ENCODE measurements at places on chromosomes 11 and 22. TPM values are rescaled to one million over a fixed set of nuclear protein-coding genes. Genes with fewer than 3 reads are reported as not detected.

GRCh38 chr11:43833657-43834073 lies 47.0 kb upstream of the ALKBH3 start:
- no peaks in the 10 kb centered on the region for H3K27me3 ChIP-seq
- H3K4me3 ChIP-seq, result no peak overlapping the region
- peaks cover 18% of the 10 kb centered on the region for H3K36me3 ChIP-seq
- DNase-seq, result peak; percentile 7

DNA sequence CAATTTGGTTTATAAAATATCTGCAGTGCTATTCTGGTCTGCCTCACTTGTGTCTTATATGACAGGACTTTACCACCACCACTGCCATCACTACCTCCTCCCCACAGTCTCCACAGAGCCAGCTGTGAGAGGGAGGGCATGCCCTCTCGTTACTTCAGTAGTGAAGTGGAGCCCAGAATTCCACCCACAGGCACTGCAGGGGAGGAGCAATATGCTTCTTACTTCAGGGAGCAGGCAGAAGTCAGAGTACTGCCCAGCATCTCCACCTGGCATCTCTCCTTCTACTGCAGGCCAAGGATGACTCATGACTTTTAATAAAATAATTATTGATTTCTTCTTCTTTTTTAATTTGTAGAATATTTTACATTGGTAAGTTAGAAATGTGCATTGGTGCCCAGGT lies 255.5 kb downstream of the DYNC2H1 start:
- no peak overlapping the region for H3K27ac ChIP-seq
- H3K4me1 ChIP-seq, result no peaks in the 10 kb centered on the region
- H3K4me3 ChIP-seq, result no peak overlapping the region

DNA sequence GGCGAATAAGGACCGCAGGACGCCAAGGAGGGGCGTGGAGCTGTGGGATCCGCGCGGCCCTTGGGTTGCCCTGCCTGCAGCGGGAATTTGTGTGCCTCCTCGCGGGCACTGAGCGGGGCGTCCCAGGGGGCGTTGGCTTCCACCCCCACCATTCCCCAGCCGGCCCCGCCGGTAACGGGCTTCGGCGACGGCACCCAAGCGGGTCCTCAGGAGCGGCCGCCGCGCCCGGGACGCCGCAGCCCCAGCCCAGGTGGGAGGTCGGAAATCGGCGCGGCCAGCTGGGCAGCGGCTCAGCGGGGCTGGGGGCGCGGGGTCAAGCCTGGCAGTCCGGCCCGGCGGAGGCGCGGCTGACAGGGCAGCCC lies 320 bp downstream of the CLTCL1 start:
- H3K27me3 ChIP-seq, result peaks cover 50% of the 10 kb centered on the region
- peak overlapping the region; percentile 78 for H3K4me3 ChIP-seq
- peaks cover 18% of the 10 kb centered on the region for H3K4me1 ChIP-seq
- no peak overlapping the region for H3K27ac ChIP-seq
- no peaks in the 10 kb centered on the region for H3K36me3 ChIP-seq

DNA sequence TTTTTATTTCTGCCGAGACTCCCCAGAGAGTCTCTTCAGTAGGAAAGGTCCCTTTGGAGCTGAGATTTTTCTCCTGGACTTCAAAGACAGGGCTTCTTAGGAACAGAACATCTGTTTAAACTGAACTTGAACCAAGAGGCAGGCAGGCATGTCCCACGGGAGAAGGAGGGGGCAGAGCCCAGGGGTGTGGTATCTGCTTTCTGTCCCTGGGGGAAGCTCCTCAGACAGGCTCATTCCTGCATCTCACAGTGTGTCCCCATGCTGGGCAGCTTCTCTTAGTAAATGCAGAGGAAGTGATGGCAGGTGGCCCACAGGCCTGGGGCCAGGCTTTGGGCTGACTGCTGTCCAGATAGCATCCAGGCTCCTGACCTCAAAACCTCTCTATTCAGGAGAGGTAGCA lies 47.3 kb downstream of the TSPAN18 start:
- H3K36me3 ChIP-seq, result no peaks in the 10 kb centered on the region
- peaks cover 2% of the 10 kb centered on the region for H3K27me3 ChIP-seq
- DNase-seq, result no peak
- H3K27ac ChIP-seq, result no peak overlapping the region

- peaks cover 35% of the 10 kb centered on the region for H3K4me1 ChIP-seq
- no peaks in the 10 kb centered on the region for H3K27me3 ChIP-seq
- no peak overlapping the region for H3K4me3 ChIP-seq
- H3K36me3 ChIP-seq, result peaks cover 29% of the 10 kb centered on the region
- peak; percentile 34 for DNase-seq
Measured at GRCh38 chr22:27876684-27877083, 42.4 kb downstream of the PITPNB start.

DNA sequence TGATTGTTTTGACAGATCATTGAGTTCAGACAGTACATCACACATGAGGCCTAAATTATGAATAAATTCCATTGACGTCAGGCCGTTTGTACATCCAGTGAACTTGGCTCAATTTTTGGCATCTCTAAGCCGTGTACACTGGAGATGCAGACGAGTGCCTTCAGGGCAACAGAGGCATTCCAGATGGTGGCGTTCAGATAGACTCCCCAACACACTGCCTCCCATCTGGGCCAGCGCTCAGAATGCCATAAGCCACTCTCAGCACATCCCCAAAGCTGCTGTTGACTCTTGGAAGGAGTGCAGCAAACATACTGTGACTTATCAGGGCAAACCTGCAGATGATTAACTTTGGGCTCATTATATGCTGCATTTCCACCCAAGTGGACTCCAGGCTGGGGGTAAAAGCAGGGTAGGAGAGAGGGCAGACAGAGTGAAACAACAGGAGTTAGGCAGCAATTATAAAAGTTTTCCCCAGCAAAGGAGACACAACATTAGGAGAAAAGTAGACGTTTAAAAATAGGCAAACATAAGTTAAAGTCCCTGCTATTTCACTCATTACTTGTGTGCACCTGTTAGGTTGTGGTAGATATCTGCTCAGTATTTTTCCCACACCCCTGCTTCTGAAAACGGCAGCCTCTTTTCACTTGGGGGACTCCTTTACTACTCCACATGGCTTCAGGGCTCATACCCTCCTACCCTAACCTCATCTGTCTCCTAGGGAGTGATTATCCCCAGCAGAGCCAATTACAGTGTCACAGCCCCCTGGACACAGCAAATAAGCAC lies 60.2 kb upstream of the PDE3B start:
- H3K4me1 ChIP-seq, result peaks cover 50% of the 10 kb centered on the region
- H3K27me3 ChIP-seq, result no peaks in the 10 kb centered on the region
- peaks cover 55% of the 10 kb centered on the region for H3K36me3 ChIP-seq
- no peak for DNase-seq
- no peak overlapping the region for H3K4me3 ChIP-seq

The SAMM50 gene
- 60.5 TPM for total RNA-seq

The SLC22A25 gene
- not detected for total RNA-seq

The SYCE3 gene
- not detected for total RNA-seq
